ENCODE measurements at places on chromosomes 3 and 15.

GRCh38 chr3:52827866-52828376, 2.6 kb downstream of the ITIH4 start:
- DNase-seq = no peak

DNA sequence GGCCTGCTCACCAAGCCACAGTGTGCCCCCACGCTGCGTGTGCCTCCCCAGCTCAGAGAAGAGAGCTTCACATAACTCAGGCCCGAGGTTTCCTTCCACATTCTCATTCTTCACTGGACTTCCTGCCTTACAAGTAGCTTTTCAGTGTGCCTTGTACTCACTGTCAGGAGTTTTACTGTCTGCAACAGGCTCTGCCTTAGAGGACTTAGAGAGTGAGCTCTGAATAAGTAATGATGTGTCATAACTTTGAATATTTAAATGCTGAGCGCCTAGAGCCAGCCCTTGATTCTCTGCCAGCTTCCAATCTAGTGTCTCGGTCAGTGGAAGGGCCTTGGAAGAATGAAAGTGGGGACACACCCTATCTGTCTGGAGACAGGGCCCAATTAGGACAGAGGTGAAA, 41.8 kb downstream of the ITGB5 start:
- no peak for DNase-seq

GRCh38 chr3:159763602-159764489, 224.8 kb upstream of the IL12A start:
- peak; percentile 62 for DNase-seq

- DNase-seq = no peak
These were observed 529.6 kb downstream of the SHQ1 start for GRCh38 chr3:72318504-72319193.

- DNase-seq = no peak
These were observed 10.9 kb downstream of the TLNRD1 start for GRCh38 chr15:81011593-81011992.

GRCh38 chr15:96796841-96797240, 466.3 kb downstream of the NR2F2 start:
- no peak for DNase-seq

GRCh38 chr3:14490255-14490654, 49.9 kb downstream of the GRIP2 start:
- DNase-seq = no peak

DNA sequence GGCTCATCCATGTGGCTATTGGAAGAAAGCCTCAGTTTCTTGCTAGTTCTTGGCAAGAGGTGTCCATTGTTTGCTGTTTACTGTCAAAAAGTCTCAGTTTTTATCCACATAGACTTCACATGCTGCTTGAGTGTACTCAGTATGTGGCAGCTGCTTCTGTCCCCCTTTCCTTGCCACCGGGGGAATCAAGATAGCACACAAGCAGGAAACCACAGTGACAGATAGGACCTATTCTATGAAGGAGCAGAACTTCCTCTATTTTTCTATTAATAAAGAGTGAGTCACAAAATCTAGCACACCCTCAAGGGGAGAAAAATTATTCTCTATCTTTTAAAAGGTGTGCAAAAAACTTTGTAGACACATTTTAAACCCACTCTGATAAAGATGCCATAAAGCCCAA, 121.4 kb upstream of the GMNC start:
- DNase-seq = no peak

DNA sequence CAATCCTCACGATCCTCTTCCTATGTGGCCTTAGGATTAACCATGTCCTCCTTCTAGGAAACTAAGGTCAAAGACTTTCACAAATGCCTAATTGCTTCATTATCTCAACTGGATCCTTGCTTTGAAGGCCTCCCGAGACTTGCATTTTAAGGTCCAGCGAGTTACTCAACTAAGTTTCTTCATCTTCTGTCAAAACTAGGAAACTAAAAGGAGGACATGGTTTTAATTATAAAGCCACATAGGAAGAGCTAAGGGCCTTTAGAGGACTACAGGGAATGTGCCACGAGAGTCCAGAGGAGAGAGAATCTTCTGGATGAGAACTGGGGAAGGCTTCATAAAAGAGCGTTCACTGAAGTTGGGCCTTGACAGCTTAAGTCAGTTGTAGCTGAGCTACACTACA, 87.8 kb upstream of the LPP start:
- no peak for DNase-seq

DNA sequence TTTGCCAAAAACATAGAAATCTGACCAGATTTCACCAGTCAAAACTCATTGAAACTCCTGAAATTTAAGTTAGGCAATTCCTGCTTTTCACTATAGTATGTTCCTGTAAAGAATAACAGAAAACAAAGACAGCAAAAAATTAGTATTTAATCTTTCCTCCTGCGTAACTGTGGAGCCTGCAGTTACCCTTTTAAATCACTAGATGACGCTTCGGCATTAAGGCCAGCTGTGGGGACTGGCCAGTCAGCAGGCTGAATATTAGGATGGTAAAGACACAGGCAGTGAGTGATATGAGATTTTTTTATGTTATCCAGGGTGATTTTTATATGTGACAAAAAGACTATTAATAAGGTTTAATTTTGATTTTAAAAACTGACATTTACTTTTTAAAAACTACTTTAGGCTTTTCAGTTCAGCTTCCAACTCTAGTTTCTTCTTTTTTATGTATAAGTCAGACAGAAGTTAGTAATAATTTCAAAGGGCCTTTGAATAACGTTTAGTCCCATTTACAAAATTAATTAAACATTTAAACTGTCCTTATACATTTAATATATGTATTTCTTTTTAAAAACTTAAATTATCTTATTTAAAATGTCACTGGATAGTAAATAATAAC, 165.1 kb downstream of the PPM1L start:
- no peak for DNase-seq

DNA sequence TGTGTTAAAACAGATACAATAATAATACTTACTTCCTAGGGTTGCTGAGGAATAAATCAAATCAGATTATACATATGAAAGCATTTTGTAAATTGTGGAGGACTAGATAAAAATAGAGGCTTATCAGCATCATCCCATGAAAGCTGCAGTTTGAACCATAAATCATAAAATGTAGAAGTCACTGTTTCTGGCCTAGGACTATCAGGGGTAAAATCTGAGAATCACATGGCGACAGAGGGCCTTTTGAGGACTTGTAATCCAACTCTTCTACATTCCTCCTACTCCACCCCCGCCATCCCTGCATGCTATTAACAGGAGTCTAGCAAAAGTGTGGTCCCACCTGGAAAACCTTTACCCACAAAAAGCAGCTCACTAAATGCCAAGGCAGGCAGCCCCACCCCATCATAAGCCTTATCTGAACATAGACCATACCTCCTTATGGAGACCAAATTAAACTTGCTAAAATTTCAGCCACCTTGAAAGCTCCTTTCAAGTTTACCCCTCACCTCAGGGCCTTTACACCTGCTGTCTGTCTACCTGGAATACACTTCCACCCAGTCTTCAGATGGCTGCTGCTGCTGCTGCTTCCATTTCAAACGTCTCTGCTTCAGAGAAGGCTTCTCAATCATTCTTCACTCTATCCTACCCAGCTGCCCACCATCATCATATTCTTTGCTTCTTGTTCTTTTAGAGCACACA, 11.5 kb downstream of the MB21D2 start:
- DNase-seq = no peak

- no peak for DNase-seq
These were observed 114.5 kb downstream of the CHCHD6 start for GRCh38 chr3:126818400-126819095.

DNA sequence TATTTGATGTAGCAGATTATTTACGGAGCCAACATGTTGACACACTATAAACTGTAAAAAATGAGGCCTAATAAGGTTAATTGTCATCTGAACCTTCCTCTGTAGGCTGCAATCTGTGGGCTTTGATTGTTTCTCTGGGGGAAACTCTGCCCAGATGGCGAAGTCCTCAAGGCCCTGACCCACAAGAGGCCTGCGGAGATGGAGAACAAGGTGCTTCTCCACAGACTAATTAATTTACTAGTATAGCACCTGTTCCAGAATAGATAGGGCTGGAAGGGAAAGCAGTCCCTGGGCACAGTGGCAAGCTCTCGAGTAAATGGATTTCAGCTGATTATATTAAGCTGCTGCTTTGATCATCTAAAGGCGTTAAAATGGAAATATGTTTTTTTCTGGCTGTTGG, 338.8 kb upstream of the DNAJC19 start:
- no peak for DNase-seq

GRCh38 chr3:117762621-117763037, 1053.0 kb downstream of the TUSC7 start:
- no peak for DNase-seq

All from stimulated activated effector memory CD8-positive, alpha-beta T cell treated with anti-CD3 and anti-CD28 coated beads, Interleukin-12 subunit alpha, Interleukin-12 subunit beta, amount 100 ng/mL, for 72 hours (primary cell).